ENCODE measurements at places on chromosomes 2 and 18.

DNA sequence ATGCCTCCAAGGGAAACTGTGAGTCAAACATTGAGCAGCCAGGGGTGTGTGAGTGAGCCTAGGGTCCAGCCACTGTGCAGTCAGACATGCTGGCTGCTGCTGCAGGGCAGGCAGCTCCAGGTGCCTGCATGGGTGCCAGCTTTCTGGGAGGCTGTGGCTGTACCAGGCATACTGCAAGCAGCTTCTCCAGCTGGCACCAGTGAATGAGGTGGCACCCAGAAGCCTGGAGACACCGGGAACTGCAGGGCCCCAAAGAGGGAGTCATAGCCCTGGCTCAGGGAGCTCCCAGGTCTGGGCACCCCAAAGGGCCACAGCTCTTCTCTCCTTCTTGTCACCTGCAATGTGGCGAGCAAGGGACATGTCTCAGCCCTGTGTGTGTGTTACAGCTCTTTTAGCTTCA is 283.2 kb downstream of the RPRM start:
- no peak for DNase-seq

DNA sequence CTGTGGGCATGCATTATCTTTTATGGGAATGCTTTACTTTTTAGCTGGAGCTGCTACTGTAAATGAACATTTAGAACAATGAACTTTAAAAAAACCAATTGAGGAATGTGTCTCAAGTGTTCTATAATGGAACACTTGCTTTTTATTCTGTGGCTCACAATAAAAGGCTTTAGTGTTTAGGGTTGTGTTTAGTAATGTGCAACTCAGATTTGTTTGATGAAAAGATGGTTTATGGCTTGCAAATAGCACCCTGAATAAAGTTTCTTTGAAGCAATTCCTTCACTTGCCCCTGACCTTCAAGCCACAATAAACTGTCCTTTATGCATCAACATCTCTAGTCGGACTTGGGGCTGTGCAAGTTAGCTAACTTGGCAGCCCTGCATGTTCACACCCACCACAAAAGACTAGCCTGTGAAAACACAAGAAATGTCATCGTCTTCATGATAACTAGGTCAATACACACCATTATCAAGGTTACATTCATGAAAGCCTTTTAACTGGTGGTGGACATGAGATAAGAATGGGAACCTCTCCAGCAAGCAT is 98.7 kb downstream of the MYO1B start:
- DNase-seq: no peak

DNA sequence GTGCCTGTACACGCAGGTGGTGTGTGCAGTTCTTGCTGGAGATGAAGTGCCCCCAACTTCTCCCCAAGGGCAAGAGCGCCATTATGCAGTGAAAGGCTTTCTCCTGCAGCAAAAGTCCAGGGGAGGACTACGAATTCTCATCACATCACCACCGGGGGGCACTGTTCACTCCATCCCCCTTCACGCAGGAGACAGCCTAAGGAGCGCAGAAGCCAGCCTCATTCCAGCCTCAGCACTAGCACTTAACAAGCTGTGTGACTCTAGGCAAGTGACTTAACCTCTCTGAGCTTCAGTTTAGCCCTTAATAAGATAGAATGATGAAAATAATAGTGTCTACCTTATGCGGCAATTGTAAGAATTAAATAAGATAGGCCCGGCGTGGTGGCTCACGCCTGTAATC is 32.3 kb downstream of the DNMT3A start:
- DNase-seq: peak; percentile 79

GRCh38 chr2:112339986-112340385 is 64.6 kb downstream of the ZC3H6 start:
- no peak for DNase-seq

- no peak for DNase-seq
Measured at GRCh38 chr2:97908208-97908676, 87.5 kb downstream of the TMEM131 start.

DNA sequence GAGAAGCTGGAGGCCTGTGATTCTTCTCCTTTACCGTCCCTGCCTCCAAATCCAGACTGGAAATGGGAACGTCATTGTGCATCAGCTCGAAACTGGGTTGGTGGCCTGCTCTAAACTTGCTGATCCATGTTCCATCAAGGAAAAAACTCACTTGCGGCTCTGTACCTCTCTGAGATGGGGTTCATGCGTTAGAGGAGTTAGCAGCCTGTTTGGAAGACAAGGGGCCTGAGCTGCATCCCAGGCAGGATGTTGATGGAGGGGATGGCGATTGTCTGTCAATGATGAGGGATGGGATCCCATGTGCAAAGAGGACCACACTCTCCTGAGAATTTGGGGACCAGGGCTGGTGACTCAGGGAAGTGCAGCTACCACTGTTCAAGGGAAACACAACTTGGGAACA is 26.0 kb downstream of the TWIST2 start:
- DNase-seq: no peak

- DNase-seq: no peak
Measured at GRCh38 chr2:135893374-135893794, 17.1 kb upstream of the MCM6 start.

DNA sequence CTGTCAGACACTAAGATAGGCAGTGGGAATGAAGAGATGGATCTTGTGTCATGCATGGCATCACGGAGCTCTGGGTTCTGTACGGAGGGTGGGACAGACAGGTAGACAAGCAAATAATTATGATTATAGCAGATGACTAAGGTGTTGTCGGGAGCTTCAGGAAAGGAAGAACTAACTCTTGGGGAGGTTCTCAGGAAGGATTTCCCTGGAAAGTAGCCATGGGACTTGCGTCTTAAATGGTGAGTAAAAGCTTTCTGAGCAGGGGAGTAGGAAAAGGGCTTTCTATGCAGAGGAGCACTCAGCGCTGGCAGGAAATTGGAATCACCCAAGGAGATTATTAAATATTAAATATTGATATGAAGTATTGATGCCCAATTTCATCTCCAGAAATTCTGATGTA is 35.5 kb downstream of the ATOH8 start:
- DNase-seq: no peak

- no peak for DNase-seq
Measured at GRCh38 chr2:212619954-212620353, 81.4 kb upstream of the ERBB4 start.

DNA sequence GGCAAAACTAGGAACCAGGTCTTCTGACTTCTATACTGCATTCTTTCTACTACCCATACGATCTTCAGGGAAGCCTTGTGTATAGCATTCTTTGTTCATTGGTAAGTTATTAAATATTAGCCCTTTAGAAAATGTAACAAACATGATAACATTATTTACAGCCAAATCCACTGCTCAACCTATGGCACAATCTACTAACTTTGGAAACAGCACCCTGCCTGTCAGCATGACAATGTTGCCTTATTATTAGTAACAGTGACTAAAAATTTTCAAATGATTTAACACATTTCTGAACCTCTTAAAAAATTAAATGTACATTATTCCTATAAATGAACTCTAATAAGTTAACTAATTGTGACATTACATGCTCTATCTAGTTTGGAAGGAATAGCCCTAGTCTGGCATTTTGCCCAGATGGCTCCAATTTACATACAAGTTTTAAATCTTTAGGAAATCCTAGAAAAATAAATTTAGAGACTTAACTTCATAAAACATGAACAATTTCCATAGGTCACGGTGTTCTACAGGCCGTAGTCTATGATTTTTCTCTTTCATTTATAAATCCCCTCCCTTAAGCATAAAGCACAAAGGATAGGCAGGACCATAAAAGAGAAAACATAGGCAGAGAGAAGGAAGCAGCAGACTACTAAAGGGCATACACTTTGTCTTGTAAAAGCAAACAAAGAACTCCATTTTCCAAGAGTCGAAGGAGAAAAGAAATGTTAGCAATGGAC is 33.7 kb downstream of the YES1 start:
- DNase-seq: no peak

GRCh38 chr2:227876300-227876801 is 4.9 kb downstream of the DAW1 start:
- no peak for DNase-seq

GRCh38 chr2:48545244-48545643 is 15.3 kb downstream of the STON1 start:
- no peak for DNase-seq

DNA sequence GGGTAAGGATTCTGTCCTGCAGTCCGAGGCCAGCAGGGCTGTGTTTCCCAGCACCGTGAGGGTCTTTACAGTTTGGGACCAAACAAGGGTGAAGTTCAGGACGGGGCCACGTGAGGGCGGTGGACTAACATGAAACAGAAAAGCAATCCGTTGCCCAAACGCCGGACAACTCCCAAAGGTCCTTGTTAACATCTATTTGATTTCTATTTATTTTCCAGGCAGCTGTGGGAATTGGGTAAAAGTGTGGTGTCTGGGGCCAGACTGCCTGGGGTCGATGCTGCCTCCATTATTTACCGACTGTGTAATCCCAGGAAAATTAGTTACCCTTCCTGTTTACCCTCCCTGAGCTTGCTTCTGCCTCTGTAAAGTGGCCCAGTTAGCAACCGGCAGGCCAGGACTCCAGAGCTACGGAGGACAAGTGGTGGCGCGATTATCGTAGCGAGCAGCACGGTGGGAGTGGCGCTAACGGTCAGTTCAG is 66.3 kb upstream of the TCF7L1 start:
- peak; percentile 70 for DNase-seq

- no peak for DNase-seq
Measured at GRCh38 chr2:220417503-220417902, 790.1 kb downstream of the SLC4A3 start.

GRCh38 chr18:72208920-72209676 is 335.0 kb downstream of the CBLN2 start:
- no peak for DNase-seq

- no peak for DNase-seq
Measured at GRCh38 chr2:137291836-137292570, 526.7 kb downstream of the THSD7B start.

- no peak for DNase-seq
Measured at GRCh38 chr2:189629531-189630453, 31.5 kb upstream of the ASNSD1 start.

DNA sequence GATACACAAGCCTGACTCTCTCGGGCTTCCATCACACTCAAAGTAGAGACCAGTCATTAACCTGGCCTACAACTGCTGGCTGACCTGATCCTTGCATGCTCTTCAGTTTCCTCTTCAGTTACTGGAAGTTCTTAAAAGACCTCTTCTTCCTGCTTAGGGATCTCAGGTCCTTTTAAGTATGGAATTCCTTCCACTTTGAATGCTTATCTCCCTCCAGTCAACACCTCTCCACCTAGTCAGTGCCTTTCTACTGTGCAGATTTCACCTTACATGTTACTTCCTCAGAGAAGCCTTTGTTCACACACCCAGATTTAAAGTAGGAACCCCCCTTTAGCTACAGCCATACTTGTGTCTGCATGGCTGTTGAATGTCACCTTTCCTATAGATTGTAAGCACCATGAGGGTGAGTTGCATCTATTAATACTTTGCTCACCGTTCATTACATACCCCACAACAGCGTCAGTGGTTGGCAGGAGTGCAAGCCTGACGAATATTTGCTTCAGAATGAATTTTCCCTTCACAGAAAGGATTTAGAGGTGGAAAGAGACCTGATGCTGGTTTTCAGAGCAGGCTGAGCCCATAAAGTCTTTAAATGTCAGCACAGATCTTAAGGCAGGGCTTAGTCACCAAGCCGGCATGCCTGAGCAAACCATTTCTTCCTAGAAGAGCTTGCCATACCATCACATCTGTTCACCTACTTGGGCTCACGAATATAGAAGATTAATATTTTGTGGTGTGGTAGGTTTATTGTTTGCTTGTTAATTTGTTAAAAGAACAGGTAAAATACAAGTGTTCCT is 90.1 kb downstream of the ACVR1 start:
- DNase-seq: no peak

DNA sequence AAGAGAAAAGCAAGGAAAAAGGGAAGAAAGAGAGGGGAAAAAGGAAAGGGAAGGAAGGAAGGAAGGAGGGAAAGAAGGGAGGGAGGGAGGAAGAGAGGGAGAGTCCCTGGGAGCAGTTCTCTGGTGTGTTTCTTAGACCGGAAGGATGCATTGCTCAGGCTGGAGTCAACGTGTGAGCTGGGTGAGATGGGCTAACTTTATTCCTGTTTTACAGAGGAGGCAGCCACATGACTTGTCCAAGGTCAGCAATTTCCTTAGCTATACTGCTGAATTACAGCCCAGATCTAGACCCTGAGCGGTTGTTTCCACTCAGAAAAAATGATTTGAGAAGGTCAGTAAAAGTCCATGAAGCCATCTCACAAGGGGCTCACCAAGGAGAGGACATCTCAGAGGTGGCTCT is 86.6 kb upstream of the APCDD1 start:
- no peak for DNase-seq

- DNase-seq: no peak
Measured at GRCh38 chr2:20623741-20624155, 27.1 kb downstream of the HS1BP3 start.

GRCh38 chr2:170818036-170818751 is 1.5 kb downstream of the GAD1 start:
- peak; percentile 29 for DNase-seq

DNA sequence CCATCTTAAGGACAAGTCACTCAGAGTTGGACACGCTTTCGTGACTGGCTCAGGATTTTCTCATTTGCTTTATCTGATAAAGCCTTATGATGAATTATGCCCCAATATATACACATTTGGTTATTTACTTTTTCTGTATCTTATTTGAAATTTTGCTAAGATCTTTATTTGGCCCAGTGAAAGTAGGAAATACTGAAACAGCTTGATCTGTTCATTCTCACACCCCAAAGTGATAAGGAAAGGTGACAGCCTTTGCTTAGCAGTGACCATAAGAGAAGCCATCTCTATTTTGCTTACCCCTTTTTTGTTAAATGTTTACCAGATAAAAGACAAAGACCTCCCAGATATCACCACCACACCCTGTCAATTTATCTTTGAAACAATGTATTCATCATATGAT is 428.3 kb downstream of the PARD3B start:
- no peak for DNase-seq

- DNase-seq: no peak
Measured at GRCh38 chr2:59851836-59852475, 701.5 kb downstream of the BCL11A start.

DNA sequence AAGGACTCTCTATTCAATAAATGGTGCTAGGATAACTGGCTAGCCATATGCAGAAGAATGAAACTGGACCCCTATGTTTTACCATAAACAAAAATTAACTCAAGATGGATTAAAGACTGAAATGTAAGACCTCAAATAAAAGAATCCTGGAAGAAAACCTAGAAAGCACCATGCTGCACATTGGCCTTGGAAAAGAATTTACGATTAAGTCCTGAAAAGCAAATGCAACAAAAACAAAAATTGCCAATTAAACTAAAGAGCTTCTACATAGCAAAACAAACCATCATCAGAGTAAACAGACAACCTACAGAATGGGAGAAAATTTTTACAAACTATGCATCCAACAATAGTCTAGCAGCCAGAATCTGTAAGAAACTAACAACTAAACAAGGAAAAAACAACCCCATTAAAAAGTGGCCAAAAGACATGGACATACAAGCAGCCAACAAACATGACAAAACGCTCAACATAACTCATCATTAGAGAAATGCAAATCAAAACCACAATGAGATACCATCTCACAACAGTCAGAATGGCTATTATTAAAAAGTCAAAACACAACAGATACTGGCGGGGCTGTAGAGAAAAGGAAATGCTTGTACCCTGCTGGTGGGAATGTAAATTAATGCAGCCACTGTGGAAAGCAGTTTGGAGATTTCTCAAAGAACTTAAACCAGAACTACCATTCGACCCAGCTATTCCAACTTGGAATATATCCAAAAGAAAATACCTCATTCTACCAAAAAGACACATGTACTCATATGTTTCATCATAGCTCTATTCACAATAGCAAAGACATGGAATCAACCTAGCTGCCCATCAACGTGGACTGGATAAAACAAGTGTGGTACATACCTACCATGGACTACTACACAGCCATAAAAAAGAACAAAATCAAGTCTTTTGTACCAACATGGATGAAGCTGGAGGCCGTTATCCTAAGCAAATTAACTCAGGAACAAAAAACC is 30.6 kb downstream of the SEPTIN10 start:
- DNase-seq: no peak

GRCh38 chr18:14098428-14098827 is 33.8 kb downstream of the ZNF519 start:
- DNase-seq: no peak
